ENCODE measurements at places on chromosomes 2 and 18.
A peak's percentile ranks its signal among the peaks of the same experiment; 100 is the strongest.

GRCh38 chr2:160207804-160208654 is 8.0 kb upstream of the ITGB6 start:
- peak; percentile 67 for DNase-seq

DNA sequence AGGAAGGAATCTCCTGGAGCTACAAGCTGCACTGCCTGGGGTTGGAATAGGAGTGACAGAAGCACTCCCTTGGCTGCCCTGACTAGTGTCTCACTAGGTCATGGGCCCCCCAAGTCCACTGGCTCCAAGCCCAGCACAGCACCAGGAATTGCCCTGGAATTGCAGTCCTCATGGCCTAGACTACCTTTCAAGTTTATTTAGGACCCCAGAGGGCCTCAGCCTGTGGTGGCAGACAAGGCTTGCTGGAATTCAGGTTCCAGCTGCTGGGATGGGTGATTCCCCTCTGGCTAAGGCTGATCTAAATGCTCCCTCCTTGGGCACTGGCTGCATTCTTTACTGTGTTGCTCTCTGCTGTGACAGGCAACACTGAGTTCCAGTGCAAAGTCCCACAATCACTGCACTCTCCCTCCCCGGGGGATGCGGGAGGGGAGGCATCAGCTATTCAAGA is 14.0 kb downstream of the STRADB start:
- no peak for DNase-seq

DNA sequence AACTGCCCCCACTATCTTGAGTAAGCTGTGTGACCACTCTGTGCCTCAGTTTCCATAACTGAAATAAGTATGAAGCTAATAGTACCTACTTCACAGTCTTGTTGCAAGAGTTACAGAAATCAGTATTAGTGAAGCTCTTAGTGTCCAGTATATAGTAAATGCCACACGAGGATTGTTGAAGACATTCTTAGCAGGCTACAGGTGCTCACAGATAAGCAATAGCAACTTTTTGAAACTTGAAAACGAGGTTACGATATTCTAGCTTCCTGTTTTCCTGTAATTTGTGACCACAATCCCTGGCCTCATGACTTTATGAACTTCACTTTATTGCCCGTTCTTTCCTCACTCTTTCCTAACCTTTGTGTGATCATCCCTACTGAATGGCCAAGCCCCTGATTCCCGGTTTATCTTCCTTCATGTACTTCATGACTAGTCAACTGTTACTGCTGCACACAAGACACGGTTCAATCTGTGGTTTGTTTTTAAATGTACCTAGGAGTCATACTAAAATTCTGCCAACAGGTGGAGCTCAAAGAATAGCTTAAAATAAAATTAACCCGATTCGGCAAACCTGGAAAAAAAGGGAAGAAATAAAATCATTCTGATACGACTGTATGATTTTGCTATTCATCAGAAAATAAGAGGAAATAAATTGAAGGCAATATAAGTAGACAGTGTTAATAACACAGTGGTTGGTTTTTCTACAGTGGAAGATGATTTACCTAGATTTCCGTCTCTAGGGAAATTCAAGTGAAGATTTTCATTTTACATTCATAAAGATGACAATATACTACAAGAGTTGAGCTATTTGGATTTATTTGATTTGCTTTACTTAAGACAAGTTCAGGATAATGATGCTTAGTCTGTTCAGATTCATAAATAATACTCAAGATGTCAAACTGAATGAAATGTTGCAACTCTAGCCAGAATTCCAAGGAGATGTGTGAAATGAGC is 38.1 kb upstream of the STAT1 start:
- DNase-seq, result peak; percentile 26

- DNase-seq, result no peak
Observed at GRCh38 chr2:226868331-226869162, 32.7 kb downstream of the RHBDD1 start.

- no peak for DNase-seq
Observed at GRCh38 chr2:50885948-50886347, 146.0 kb downstream of the NRXN1 start.

- DNase-seq, result no peak
Observed at GRCh38 chr2:10305715-10306114, 3.0 kb downstream of the HPCAL1 start.

DNA sequence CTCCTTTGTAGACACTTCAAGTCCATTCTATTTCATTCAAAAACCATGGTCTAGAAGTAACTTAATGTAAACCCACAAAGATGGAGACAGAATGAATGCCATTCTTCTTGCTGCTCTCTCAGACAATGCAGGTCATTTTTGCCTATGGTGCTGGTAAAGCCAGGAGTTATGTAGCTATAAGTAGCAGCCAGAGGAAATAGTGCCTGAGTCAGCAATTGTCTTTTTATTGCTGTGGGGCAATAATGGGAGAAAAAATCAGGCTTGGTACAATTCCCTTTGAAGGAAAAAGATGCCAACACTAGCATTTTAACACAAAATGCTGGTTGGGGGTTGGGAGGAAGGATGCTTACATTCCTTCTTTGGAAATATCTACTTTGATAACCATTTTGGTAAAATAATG is 43.5 kb downstream of the SCN1A start:
- DNase-seq, result no peak

DNA sequence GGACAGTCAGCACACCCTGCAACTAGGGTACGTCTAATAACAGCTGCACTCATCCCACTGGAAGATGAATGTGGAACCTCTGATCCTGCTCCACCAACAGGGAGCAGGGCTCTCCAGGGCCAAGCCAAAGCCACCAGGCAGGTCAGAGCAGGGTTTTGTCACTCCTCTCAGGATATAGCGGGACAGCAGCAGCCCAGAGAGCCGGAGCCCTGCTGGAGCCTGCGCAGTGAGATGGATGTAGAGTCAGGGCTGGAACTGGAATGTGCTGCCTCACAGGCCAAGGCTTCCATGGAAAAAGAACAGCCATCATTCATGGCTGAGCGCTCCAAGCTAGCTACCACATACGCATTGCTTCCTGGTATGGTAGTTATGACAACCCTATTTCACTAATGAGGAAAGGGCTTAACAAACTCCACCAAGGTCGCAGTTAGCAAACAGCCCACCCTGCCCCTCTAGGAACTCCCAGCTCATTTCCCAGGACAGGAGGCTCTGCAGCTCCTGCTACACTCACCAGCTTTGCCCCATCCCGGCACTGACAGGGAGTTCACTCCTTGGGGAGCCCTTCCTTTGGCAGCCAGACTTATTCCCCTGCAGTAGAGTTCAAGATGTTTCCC is 85.2 kb downstream of the HS1BP3 start:
- DNase-seq, result no peak

DNA sequence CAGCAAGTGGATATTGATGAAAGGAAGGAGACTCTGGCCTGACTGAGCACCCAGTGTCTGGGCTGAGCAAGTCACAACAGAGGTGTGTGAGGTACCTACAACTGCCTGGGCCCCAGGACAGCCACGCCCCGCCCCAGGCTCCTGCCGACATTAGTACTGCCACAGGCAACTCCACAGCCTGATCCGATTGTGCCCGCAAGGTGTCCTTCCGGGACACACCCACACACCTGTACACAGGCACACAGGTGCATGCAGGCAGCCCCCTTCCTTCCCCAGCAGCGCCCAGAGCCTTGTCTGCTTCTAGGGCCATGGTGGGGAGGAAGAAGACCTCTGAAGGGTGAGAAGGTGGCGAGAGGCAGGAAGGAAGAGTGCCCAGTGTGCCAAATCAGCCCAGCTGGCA is 83.6 kb downstream of the TNS1 start:
- no peak for DNase-seq

DNA sequence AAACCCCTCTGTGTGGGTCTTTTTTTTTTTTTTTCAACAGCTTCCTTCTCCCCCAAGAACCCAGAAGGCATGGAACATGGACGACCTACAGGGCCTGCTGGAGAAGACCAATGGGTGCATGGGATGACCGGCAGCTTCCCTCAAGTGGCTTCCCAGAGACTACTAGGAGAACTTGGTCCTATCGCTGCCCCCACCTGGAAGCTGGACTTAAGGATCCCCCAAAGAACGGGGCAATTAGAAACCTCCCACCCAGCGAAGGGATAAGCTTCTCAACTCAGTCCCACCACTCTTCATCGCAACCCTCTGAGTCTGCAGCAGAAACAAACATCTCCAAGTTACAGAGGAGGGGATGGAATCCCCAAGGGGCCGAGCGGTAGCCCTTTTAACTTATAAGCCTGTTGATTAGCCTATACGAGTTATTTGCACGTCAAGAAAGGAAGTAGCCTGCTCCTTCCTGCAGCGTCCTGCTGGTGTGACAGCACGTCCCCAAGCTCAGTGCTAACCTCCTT is 1.4 kb downstream of the ACTR1B start:
- no peak for DNase-seq

DNA sequence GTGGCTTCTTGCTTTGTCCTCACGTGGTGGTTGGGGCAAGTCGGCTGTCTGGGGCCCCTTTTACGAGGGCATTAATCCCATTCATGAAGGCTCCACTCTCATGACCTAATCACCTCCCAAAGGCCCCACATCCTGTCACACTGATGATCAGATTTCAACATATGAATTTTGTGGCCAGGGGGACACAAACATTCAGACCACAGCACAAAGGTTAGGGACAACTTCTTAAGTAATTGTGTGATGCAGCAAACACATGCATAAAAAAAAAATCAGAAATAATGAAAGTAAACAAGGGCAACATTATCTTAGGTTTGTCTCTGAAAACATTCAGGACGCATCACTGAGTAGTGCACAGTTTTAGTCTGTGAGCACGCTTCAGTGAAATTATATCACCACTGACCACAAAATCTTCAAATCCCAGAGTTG is 54.2 kb upstream of the FRZB start:
- DNase-seq, result no peak

- no peak for DNase-seq
Observed at GRCh38 chr2:96374211-96374951, 38.8 kb downstream of the NCAPH start.

DNA sequence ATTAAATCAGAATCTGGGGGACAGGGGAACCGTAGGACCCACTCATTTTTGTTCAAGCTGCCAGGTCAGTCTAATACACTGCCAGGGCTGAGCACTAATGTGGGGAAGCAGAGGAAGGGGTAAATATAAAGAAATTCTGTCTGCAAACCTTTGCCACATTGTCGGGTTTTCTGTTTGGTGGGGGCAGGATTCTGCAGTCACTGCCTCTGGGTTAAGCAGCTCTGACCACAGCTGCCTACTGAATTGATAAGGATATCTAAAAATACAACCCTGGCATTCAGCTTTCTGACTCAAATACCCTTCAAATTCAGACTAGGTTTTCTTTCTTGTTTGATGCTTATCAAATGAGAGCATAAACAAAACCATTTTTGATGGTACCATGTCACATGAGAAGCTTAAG is 6.0 kb downstream of the DNER start:
- DNase-seq, result no peak

GRCh38 chr2:73516033-73516432 is 126.2 kb downstream of the NAT8 start:
- DNase-seq, result no peak

GRCh38 chr2:112685271-112685884 is 35.4 kb upstream of the NT5DC4 start:
- DNase-seq, result no peak

- no peak for DNase-seq
Observed at GRCh38 chr2:144942516-144943256, 422.8 kb upstream of the ZEB2 start.

- DNase-seq, result no peak
Observed at GRCh38 chr2:48715956-48716355, 39.6 kb downstream of the LHCGR start.

- no peak for DNase-seq
Observed at GRCh38 chr2:102331311-102331980, 20.1 kb downstream of the IL1RL1 start.

DNA sequence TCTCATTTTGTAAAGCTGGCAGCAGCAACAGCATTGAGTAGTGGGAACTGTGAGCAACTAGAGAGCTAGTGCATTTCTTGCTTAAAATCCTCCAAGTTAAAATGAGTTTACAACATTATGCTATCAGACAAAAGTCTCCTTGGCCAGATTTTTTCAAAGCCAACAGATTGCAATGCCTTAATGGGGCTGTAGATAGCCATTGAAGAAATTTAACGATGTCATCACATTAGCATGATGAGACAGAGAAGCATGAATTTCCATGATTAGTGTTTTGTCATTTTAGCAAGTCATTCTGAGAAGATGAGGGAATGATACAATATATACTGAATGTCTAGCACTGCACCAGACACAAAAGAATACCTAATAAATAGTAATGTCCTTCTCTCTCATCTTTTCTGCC is 307.5 kb upstream of the REG3G start:
- no peak for DNase-seq

GRCh38 chr2:75379476-75380210 is 180.3 kb upstream of the TACR1 start:
- DNase-seq, result no peak

DNA sequence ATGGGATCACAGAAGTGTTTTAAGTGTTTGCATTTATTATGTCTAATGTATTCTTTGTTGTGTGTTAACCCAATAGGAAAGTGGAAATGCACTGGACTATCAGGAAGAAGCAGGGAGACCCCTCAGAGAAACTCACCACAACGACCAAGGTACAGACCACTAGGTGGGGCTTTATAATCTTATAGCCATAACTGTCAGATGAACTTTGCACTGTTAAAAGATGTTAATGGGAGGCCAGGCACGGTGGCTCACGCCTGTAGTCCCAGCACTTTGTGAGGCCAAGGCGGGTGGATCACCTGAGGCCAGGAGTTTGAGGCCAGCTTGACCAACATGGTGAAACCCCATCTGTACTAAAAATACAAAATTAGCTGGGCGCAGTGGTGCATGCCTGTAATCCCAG is 73.2 kb downstream of the SUMO1 start:
- no peak for DNase-seq

- no peak for DNase-seq
Observed at GRCh38 chr2:189818249-189819038, 34.2 kb downstream of the PMS1 start.

DNA sequence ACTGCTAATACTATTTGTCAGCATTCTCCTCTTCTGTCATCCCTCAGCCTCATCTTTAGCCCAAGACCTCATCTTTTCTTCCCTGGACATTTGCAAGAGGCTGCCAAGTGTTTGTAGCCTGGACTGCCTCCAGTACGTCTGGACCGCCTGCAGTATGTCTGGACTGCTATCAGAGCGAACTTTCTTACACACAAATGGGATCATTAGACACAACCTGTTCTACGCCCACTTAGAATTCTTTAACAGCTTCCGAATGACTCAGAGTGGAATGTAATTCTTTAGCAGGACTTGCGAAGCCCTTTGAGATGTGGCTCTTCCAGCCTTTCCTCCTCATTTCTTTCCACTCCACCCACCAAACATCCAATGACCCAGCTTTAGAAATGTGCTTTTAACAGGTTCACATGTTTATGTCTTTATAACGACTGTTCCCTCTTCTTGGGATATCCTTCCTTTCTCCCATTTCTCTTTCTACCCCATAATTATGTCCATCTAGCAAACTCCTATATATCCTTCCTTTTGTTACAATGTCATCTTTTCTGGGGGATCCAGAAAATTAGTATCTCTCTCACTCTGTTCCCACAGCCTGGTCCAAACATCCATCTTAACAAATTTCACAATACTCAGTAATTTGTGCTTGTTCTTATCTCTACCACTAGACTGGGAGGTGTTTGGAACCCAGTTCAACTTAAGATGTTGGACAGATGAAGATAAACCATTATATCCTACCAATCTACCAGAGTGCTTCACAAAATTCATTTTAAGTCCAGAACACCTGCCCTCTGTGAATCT is 171.3 kb upstream of the PGAP1 start:
- peak; percentile 54 for DNase-seq

- no peak for DNase-seq
Observed at GRCh38 chr2:4368907-4369306, 665.5 kb downstream of the DCDC2C start.

Data from BJ (cell line).